ENCODE measurements at places on chromosomes 1 and 21.
A peak's percentile ranks its signal among the peaks of the same experiment; 100 is the strongest.

DNA sequence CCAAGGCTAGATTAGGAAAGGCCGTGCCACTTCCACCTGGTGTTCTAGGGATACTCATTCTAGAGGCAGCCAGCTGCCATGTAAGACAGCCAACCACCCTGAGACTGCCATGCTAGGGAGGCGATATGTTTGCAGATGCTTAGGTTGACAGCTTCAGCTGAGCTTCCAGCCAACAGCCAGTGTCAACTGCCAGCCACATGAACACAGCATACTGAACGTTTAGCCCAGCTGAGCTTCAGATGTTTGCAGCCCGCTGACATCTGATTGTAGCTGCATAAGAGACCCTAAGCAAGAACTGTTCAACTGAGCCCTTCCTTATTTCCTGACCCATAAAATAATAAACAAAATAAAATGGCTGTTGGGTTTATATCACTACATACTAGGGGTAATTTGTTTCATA, 5.0 kb upstream of the KCNC4 start:
- no peak for DNase-seq

- DNase-seq: no peak
Measured at GRCh38 chr1:199979071-199979470, 48.4 kb upstream of the NR5A2 start.

- no peak for DNase-seq
Measured at GRCh38 chr21:37223804-37224345, 43.3 kb downstream of the VPS26C start.

- DNase-seq: no peak
Measured at GRCh38 chr1:193222056-193222615, 35.7 kb upstream of the B3GALT2 start.

GRCh38 chr1:28646040-28646439, 2.4 kb upstream of the RNU11 start:
- DNase-seq: no peak

- DNase-seq: no peak
Measured at GRCh38 chr1:116432655-116433265, 59.7 kb downstream of the ATP1A1 start.

DNA sequence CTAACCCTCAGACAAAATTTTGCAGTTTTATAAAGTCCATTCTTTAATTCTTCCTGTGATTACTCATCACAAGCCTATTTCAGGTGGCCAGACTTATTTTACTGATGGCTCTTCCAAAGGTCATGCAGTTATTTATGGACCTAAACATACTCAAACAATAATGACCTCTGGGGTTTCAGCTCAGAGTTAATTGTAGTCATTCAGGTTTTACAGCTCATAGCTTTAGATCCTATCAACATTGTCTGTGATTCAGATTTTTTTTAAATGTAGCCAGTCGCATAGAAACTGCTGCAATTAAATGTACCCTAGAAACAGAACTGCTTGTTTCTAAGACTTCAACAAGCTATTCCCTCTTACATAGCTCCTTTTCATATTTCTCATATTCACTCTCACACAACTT, 270.8 kb downstream of the COL11A1 start:
- DNase-seq: no peak

DNA sequence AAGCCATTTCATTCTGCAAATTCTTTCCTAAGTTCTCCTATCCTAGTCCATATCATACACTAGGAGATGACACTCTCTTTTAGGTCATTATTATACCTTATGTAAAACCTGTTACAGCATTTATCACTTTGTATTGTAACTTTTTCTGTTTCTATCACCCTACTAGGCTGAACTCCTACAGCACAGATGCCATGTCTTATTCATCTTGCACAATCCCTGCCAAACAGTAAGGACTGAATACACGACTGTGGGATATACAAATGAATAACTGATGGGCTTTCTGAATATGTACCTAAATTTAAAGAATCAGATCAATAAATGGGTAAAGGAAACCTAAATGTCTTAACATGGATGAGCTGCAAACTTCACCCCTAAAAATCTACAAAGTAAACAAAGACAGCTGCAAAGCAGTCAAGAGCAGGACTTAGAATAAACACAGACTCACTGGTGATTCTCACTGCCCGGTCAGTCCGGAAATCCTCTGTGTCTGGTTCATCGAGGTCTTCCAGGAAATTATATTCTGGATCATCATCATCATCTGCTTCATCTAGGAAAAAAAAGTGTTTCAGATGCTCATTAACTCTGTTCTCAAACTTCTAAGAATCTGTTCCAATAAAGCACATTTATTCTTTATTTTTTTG, 62.3 kb downstream of the GON4L start:
- no peak for DNase-seq

GRCh38 chr1:232174306-232174705, 455.6 kb downstream of the SIPA1L2 start:
- no peak for DNase-seq

- DNase-seq: no peak
Measured at GRCh38 chr1:97599447-97599846, 321.4 kb downstream of the DPYD start.

DNA sequence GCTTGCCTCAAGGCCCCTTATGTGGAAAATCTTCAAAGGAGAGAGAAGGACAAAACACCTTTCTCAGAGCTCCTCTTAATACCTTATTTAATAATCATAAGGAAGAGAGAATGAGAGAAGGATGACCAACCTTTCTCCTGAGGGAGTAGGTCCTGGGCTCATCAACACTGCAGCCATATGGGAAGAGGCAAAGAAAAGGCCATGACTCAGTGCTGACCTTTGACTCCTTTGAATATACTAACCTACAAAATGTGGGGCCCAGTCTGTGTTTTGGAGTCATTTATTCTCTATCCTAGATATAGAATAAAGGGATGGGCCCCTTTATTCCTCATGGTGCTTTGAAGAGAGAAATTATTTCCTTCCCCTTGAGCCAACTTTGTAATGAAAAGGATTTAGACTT, 38.3 kb downstream of the CAMSAP2 start:
- DNase-seq: no peak

- no peak for DNase-seq
Measured at GRCh38 chr1:212355230-212355969, 59.3 kb downstream of the PACC1 start.

DNA sequence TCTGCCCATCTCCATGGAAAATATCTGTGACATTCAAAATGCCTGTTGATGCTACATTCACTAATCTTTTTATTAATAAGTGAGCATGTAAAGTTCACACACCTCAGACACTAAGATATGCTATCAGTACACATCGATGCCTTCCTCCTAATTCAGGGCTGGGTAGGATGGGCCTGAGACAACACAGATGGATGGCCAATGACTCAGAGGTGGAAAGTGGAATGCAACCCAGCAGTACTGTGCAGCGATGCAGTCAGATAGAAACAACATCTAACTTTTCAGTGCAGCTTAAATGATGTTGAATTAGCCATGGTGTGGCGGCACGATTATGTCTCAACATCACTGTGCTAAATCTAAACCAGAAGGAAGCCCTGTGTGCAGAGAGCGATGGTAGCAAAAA, 161.6 kb upstream of the KCNJ15 start:
- DNase-seq: no peak

GRCh38 chr1:11893907-11894251, 32.3 kb downstream of the KIAA2013 start:
- DNase-seq: peak; percentile 41

- no peak for DNase-seq
Measured at GRCh38 chr1:38892976-38893375, 11.6 kb upstream of the GJA9 start.

DNA sequence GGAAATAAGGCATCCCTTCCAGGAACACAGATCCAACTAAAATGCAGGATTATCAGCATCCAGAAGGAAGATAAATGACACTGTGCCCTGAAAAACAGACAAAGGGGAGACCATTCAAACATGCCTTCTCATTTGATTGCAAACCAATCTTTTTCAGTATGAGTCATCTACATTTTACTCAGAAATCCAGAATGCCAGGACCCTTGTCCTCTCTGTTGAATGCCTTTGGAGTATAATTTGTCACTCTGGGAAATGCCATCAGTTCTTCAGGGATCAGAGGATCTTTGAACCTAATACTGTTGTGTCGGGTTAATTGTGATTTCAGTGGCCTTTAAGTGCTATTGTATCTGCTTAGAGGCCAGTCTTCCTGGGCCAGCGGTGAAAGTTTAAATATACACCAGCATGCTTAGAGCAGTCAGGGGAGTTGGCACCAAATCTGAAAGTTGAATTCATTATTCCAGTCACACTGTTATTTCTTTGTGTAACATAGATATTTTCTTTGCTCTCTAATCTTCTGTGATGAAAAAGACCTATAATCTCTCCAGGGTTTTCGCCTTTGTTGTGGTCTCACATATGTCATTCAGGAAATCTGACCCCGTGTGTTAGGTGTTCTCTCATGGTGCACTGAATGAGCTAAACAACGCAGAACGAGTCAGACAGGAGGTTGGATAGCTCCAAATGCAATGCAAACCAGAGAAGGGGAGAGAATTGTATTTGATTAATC, 364.8 kb upstream of the SGIP1 start:
- DNase-seq: no peak

DNA sequence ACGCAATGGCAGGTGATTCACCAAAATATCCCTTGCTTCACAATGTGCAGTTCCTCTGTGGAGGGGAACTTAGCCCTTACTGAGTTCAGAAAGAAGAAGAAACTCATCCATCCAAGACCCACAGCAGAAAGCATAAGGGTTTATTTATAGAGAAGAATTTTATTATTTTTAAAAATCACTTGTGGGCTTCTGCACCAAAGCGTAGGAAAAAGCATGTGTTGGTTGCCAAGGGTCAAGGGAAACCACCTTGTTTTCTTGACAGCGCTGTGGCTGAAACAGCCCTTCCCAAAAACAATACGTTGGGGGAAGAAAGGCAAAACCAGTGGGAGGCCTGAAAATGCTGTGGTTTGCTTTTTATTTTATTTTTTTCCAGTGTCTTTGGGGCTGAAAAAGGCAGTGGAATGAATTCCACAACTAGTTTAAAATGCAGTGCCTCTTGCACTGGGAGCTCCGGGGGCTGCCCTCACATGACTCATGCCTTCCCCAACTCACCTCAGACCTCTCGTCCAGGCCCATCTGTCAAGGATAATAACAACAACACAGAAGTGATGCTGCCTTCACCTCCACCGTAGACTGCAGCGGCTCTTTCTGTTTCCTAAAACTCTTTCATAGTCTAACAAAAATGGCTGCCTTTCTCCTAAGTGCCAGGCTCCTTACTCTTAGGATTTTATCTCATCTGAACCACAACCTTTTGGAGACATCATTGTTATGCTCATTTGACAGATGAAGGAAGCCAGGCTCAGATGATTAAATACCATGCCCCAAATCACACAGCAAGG, 224.2 kb upstream of the JUN start:
- DNase-seq: no peak

- no peak for DNase-seq
Measured at GRCh38 chr1:206699626-206700025, 14.9 kb downstream of the MAPKAPK2 start.

GRCh38 chr1:150841626-150842025, 33.6 kb upstream of the CTSK start:
- DNase-seq: no peak

- DNase-seq: no peak
Measured at GRCh38 chr1:225445639-225446594, 18.1 kb upstream of the LBR start.

DNA sequence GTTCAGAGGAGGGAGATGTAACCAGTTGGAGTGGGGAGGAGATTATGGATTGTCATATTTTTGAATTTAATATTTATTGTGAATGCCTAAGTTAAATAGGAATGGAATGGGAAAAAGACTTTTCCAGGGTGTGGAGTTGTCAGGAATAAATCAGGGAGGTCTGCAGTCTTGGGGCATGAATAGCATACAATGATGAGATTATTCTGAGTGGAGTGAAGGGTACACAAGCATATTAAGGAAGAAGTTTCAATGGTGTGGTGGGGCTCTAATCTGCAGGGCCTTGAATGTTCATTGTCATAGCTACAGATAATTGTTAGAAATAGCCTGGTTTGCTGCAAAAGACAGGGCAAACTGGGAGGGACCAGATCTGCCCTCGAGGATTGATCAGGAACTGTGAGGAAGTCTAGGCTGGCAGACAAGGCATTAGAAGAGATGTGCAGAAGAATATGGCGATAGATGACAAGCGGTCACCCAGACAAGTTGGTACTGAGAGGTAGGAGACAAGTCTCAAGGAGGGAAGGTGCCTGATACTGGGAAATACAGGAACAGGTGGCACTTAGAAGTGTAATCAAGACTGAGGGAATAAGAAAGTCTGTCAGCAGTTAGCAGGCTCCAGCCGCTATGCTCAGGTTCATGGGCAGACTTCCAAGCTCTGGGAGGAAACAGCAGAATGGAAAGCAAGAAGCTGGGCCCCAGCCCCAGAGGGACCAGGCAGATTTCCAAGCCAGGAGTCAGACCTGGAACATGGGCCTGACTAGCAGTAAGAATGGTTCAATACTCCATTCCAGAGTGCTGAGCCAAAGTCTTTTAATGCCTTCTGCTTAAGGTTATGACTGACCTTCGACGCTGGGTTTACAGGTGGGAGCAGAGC, 20.9 kb upstream of the RGL1 start:
- DNase-seq: no peak

DNA sequence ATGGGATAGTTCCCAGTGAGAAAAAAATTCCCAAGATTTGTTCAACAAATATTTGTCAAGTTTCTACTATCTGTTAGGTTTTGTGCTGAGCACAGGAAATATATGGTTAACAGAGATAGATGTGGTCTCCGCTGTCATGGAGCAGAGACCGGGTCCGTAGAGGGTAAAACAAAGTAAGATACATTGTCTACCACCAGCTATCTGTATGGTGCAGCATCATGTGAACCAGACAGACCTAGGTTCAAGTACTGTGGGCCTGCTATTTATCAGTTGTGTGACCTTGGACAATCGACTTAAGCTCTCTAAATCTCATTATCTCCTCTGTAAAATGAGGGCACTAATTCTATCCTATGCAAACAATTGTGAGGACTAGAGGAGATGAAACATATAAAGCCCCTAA, 109.8 kb downstream of the DUSP10 start:
- DNase-seq: no peak

GRCh38 chr1:48540587-48540986, 68.6 kb upstream of the SPATA6 start:
- DNase-seq: no peak

- no peak for DNase-seq
Measured at GRCh38 chr1:234309243-234309597, 64.0 kb upstream of the COA6 start.

DNA sequence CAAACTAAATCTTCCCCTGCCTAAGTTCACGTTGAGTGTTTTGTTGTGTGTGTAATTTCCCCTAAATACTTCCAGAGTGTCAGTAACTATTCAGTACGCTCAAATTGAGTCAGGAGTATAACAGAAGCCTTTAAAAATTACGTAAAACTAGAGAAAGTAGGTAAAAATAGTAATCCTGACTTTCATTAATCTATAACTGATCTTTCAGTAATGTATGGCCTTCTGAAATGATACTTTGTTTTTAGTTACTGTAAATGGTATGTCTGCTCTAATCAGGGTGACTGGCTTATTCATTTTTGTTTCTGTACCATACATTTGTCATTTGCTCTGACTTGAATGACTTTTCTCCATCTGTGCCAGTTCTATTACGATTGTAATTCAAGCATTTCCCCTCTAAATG, 29.4 kb downstream of the MIER1 start:
- no peak for DNase-seq

- DNase-seq: no peak
Measured at GRCh38 chr1:168472223-168472622, 71.6 kb downstream of the XCL2 start.
